T-helper 2 cell (primary cell): ENCODE measurements at places on chromosomes 11 and 22.

- DNase-seq: no peak
Observed at GRCh38 chr11:5679811-5680210, 5.1 kb downstream of the TRIM5 start.

- DNase-seq: no peak
Observed at GRCh38 chr11:118661425-118662301, 17.8 kb downstream of the TREH start.

- DNase-seq: no peak
Observed at GRCh38 chr22:37894939-37895670, 11.0 kb upstream of the MICALL1 start.

- DNase-seq: no peak
Observed at GRCh38 chr22:17896586-17896985, 122.3 kb upstream of the BID start.

- DNase-seq: no peak
Observed at GRCh38 chr22:43964314-43964857, 9.1 kb downstream of the SAMM50 start.

- DNase-seq: no peak
Observed at GRCh38 chr11:115931548-115932083, 427.4 kb upstream of the CADM1 start.
